Activated effector memory CD4-positive, alpha-beta T cell treated with anti-CD3 and anti-CD28 coated beads, Interleukin-2, amount 50 U/mL, for 16 hours (primary cell): ENCODE measurements at places on chromosomes 13 and 19.

- DNase-seq, result no peak
Observed at GRCh38 chr13:30857636-30858035, 48.4 kb upstream of the MEDAG start.

DNA sequence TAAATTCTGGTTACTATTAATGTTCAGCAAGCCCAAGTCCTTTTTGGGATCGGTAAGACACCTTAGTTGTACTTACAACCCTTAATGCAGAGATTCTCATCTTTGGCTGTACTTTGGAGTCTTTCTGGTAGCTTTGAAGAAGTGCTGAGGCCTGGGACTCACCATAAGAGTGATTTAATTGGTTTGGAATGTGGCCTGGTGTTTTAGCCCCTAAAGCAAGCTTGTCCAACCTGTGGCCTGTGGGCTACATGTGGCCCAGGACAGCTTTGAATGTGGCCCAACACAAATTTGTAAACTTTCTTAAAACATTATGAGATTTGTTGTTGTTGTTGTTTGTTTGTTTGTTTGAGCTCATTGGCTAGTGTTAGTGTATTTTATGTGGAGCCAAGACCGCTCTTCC lies 215.3 kb downstream of the ZIC5 start:
- DNase-seq, result no peak

- no peak for DNase-seq
Observed at GRCh38 chr19:46892252-46893179, 31.7 kb downstream of the ARHGAP35 start.

DNA sequence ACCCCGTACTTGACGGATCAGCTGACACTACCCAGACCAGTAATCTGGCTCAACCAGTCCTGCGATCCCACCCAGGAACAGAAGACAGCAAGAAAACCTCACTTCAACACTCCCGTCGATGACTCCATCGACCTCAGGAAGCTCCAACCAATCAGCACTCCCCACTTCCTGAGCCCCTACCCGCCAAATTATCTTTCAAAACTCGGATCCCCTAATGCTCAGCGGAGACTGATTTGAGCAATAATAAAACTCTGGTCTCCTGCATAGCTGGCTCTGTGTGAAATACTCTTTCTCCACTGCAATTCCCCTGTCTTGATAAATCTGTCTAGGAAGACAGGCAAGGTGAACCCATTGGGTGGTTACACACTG lies 1.2 kb downstream of the LSM4 start:
- DNase-seq, result no peak

GRCh38 chr13:69288026-69288425 lies 819.6 kb upstream of the ATXN8OS start:
- DNase-seq, result no peak

DNA sequence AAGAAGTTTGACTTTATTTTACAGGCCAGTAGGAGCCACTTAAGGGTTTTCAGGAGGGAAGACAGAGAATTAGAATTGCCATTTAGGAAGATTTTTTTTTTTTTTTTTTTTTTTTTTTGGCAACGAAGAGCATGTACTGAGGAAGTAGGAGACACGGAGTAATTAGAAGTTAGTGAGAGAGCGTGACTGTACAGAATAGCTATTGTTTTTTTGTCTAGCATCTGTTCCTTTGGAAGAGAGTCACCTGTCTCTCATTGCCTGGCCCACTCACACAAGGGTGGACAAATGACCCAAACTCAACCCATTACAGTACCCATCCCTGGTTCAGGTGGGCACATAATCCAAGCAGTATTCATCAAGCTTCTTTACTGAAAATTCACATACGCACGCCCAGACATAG lies 166.7 kb downstream of the LACC1 start:
- no peak for DNase-seq
